ENCODE measurements at places on chromosomes 3 and 15.

DNA sequence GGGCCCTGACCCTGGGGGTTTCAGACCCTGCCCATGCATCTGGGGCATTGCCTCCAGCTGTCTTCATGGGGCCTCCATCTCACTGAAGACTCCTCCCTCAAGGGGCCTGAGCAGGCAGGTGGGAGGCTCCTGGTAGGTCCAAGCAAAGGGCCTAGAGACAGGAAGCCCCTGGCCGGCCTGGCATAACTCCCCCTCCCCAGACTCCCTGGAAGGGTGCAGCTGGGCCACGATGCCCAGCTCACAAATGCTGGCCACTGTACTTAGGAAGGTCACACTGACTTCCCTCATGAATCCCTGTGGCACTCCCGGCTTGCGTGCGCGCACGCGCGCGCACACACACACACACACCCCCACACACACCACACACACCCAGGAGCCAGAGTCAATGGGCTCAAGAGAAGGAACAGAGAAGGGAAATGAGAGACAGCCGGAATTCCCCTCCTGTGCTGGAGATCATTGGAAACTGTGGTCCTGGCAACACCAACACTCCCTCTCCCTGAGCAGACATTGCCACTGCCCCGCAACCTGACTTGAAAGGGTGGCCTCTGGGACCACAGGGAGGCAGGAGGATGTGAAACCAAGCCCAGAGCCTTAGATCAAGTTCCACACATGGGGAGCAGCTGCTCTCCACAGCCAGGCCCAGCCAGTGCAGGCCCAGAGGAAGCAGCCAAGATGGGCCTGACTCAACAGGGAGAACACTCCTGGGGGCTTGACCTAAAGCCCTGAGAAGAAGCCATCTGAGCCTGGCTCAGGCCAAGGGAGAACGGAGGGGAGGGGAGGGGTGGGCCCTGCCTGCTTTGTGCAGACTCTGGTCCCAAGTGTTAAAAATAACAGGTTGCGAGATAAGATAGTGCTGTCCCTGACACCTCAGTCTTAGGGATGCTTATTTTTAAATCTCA, 69.7 kb downstream of the SCN5A start:
- no peak for DNase-seq

DNA sequence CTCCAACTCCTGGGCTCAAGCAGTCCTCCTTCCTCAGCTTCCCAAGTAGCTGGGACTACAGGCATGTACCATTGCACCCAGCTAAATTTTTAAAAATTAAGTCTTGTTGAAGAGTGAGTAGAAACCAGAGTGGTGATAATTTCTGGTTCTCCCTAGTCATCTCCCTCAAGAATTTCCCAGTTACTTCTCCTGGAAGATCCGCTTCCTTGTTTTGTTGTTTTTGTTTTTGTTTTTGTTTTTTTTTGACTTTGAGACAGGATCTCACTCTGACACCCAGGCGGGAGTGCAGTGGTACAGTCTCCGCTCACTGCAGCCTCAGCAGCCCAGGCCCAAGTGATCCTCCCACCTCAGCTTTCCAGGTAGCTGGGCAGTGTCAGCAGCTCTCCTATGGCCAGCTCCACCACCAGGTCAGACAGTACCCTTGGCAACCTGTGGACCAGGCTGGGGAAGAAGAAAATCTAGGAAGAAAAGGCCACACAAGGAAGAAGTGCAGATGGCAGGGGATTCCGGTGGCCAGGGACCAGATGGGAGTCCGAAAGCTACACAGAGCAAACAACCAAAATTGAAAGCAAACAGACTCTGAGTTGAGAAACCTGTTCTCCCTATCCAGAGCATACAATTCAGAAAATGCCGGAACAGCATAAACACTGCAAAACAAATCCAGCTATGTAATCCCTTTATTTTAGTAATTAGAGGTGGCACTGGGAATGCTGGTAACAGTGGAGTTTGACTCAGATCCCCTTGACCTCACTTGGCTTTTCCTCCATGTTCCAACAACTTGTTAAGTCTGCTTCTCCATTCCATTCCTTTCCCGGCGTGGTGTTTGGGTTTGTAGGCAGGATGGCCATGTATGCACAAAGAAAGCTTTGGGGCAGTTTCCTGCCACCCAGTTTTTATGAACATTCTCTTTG, 266.6 kb upstream of the CTDSPL start:
- DNase-seq, result no peak

DNA sequence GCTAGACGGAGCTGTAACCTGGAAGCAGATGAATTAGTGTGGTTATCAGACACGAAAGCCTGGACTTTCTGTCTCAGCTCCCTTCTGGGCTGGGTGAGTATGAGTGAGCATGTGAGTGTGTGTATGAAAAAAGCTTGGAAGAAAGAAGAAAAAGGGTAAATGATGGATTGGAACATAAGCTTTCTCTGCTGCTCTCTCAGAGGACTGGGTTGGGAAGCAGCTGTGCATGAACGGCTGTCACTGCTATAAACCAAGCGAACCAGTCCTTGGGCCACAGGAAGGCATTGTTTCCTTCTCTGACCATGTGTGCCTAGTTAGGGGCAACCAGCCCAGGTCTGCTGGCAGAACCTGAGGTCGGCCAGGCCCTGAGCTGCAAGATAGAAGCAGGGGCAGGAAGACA, 37.0 kb downstream of the UMPS start:
- no peak for DNase-seq

GRCh38 chr3:46946856-46947545, 29.5 kb downstream of the CCDC12 start:
- no peak for DNase-seq

DNA sequence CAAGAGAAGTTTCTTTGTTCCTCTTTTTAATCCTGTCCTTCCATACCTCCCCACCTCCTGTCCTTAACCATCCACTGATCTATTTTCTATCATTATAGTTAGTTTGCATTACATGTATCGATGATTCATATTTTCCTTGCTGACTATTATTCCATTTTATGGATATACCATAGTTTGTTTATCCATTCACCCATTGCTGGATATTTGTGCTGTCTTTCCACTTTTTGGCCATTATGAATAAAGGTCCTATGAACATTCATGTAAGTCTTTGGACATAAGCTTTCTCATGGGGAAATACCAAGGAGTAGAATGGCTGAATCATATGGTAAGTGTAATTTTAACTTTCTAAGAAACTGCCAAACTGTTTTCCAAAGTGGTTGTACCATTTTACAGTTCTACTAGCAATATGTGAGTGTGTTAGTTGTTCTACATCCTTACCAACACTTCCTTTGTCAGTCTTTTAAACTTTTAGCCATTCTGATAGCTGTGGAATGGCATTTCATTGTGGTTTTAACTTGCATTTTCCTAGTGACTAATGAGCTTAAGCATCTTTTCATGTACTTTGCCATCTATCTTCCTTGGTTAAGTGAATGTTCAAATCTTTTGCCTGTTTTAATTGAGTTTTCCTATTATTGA, 11.7 kb downstream of the ATP6V1A start:
- DNase-seq, result no peak

- DNase-seq, result no peak
Observed at GRCh38 chr3:21718943-21719591, 31.9 kb downstream of the ZNF385D start.

DNA sequence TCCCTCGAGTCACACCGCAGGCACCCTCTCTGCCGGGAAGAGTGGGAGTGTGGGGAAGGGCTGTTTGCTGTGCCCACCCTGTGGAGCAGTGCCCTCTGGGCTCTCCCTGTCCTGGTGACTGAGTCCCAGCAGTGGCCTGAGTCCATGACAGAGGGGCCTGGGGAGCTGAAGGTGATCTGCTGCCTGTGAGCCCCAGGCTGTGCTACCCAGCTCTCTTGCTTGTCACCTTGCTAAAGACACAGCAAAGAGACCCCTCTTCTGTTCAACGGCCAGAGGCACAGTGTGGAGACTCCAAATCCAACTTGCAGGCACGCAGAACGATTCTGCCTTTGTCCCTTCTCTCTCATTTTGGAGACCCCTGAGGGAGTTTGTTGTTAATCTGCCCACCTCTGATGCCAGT, 232.6 kb downstream of the OPA1 start:
- DNase-seq, result no peak

GRCh38 chr15:50228866-50229265, 36.7 kb downstream of the HDC start:
- DNase-seq, result no peak

GRCh38 chr3:102183623-102184022, 251.2 kb upstream of the ZPLD1 start:
- no peak for DNase-seq

DNA sequence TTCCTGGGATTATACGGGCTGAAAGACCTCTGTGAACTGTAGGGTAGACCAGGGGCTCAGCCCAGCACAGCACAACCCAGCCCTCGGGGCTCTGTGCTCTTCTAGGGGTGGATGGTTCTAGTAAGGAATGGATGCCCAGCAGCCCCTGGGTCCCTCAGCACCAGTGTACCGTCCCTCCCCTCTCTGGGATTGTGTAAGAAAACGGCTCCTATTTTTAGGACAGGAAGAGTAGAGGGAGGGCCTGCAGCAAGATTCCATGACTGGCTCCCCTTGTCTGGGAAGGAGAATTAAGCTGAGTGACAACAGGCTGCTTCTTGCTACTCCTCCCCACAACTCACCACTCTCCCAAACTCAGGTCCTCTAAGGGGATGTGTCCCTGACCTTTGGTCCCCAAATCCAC, 270.8 kb upstream of the TOPAZ1 start:
- no peak for DNase-seq

DNA sequence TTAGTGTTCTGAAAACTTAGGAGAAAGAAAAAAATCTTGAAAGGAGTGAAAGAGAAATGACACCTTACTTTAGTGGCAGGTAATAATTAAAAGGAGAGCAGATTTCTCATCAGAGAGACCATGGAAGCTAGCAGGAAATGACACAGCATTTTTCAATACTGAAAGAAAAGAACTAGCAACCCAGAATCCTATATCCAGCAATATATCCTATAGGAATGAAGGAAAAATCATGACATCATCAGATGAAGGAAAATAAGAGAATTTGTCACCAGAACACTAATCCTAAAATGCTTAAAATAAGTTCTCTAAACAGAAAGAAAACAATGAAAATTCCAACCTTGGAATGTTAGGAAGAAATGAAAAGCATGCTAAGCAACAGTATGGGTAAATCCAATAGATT, 39.8 kb upstream of the MDFIC2 start:
- DNase-seq, result no peak

DNA sequence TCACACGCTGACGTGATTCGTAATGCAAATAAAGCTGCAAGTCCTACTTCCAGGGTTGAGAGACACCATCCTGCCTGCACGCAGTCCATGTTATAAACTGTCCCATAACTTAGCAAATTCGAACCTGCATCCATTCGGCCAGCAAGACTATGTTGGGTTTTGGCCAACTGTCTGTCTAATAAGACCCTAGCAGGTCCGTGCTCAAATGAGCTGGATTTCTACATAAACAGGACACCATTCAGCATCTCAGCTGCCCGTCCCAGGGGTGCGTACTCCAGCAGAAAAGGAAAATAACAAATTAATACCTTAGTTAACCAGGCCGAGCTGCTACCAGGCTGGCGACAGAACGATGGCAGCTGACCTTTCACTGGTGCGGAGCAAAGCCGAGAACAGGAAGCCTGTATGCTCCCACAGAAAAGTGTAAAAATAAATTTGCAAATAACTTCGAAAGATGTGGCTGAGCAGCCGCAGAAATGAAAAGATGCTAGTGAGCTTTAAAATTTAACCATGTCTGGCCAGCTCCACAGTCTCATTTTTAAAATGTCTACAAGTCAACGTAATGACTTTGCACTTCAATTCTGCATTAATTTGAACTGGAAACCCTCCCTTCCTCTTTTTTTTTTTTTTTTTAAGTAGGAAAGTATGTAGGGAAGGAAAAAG, 97.1 kb upstream of the SNRPA1 start:
- no peak for DNase-seq

DNA sequence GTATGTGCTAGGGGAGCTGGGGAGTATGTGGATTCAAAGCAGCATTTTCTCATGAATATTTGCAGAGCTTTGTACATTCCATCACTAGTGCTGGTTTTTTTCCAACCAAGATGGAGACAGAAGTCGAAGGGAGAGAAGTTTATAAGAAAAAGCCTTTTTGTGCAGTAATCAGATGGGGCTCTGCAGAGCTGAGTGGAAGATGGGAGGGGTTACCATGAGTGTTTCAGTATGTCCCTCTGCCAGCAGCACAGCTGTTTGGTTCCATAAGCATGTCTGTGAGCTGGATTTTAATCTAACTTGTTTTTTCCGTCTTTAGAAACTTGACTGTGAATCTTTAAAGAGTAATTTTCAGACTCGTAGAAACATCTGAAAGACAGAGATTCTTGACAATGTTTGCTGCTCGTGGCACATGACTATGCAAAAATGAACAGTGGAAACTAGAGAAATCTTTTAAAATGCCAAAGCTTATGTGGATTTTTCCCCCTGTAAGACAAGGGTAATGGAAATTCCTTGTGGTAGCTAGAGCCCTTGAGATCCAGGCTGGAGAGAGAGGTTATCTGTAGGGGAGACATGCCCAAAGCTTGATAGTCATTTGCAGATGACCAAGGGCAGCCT, 20.3 kb downstream of the STARD9 start:
- DNase-seq, result no peak

GRCh38 chr3:178841011-178841410, 230.6 kb downstream of the ZMAT3 start:
- no peak for DNase-seq

- DNase-seq, result no peak
Observed at GRCh38 chr3:63639806-63640205, 12.7 kb upstream of the SNTN start.

GRCh38 chr3:100019719-100020118, 94.6 kb downstream of the FILIP1L start:
- DNase-seq, result no peak

- no peak for DNase-seq
Observed at GRCh38 chr15:50685976-50686468, 575 bp downstream of the TRPM7 start.

DNA sequence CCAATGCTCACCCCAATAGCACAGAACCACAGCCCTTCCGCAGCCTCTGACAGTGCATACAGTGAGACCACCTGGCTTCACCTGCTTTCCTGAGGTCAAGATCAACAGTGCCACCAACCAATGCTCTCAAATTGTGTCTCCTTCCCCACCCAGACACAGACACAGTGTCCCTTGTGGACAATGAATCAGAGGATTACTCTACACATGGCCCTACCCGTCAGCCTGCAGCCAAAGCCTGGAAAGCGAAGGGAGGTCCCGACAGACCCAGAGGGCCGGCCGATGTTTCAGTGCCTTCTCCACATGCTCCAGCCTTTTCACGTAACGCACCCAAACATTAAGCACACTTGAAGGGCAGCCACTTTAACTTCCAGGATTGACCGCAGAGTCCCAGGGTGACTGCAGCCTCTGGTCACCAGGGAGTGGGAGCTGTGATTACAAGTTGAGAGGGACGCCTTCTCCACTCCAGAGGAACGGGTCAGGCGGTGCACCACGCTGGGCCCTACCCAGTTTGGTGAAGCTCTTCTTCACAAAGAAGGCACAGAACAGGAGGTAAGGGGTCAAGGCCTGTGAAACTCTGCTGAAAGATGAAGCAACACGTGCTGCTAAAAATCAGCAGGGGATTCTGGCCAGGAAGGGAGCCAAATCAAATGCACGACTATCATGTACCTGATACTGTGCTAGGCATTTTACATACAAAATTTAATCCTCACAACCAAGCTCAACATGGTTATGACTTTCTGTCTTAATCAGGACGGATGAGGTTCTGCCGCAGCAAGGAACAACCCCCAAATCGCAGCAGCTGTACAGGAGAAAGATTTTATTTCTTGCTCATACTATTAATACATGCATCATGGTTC, 17.2 kb downstream of the KLHL25 start:
- DNase-seq, result no peak
